ENCODE measurements at places on chromosomes 2 and 18. TPM values are rescaled to one million over a fixed set of nuclear protein-coding genes. Genes with fewer than 3 reads are reported as not detected.

ANKRD30B gene
- not detected for total RNA-seq

DNA sequence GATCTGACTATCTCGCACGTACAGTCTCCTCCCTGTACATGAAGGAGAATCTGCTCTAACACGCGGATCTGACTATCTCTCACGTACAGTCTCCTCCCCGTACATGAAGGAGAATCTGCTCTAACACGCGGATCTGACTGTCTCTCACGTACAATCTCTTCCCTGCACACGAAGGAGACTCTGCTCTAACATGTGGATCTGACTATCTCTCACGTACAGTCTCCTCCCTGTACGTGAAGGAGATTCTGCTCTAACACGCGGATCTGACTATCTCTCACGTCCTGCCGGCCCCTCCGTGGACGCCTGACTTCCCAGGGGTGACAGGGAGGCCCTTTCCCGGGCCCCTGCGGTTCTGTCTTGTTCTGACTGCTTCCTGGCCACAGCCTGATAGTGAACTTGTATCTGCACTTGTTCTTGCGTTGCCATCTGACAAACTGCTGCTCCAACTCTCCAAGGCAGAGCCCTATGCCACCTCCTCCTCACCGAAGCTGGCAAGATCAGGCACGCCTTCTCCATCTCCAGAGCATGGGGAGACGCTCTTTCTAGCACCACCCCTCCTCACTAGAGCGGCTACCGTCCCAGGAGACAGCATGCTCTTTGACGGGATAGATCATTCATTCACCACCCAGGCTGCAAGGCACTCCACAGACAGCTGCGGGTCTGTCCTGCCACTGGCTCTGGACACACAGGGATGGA is 238.6 kb downstream of the TWIST2 start:
- no peak for DNase-seq

DNA sequence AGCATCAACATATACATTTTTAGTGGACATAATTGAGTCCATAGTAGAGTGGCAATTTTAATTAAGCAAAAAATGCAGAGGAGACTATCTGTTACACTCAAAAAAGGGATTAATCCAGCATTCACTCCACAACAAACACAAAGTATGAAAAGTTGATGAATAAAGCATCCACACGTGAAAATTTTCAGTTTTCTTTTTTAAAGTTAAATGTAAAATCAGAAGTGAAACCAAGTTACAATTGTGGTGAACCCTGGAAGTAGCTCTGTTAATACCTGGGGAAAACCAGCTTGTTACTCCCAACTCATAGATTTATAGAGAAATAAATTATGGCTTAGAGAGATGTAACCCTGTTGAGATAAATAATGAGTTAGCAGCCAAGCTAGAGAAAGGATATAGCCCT is 807.8 kb downstream of the TRIB2 start:
- no peak for DNase-seq

- peak; percentile 75 for DNase-seq
Observed at GRCh38 chr2:54574107-54574859, 118.2 kb downstream of the SPTBN1 start.

CTNNA2 gene
- not detected for total RNA-seq

- DNase-seq, result no peak
Observed at GRCh38 chr2:68487773-68488355, 20.5 kb downstream of the APLF start.

FAP gene
- not detected for total RNA-seq

DNA sequence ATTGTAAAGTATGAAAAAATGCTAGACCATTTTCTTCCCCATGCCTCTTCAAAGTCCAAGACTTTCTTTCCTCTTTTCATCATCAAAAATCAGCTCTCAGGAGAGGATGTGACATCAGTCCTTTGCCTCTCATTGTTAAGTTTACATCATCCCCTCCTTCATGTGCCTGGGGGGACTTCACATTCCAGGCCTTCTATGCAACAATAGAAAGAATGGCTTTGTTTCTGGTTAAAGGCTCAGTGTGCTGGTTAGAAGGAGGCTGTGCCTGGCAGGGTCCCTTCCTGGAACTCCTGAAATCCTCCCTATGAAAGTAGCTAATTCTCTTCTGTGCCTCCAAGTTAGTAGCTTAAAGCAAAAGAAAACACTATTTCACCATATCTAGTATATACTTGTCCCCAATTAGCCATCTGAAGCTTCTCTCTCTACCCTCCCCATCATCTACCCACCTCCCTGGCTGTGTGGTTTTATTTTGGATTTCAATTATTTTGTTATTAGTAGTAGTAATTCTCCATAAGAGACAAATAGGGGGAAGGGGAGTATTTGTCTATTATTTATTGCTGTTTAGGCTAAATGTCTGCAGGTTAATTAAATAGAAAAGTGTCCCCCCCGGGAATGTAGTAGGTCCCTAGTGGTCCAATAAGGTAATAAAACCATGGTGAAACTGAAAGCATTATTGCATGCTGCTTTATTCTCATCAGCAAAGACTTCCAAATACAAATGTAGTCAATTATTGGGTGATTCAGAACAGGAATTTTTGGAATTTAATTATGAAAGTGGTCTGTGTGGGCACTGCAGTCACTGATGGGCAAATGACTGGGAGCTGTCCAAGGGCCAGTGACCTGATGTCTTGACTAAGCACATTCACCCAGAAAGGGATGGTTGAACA is 69.0 kb downstream of the CPO start:
- no peak for DNase-seq

CREG2 gene
- not detected for total RNA-seq

GRCh38 chr2:58919316-58919715 is 678.2 kb upstream of the FANCL start:
- no peak for DNase-seq

FBXO48 gene
- 3.7 TPM for total RNA-seq

PLEKHH2 gene
- total RNA-seq, result 4.5 TPM

GRCh38 chr2:36359067-36359466 is 3.5 kb downstream of the CRIM1 start:
- no peak for DNase-seq

GALNT14 gene
- 0.81 TPM for total RNA-seq

ALKAL2 gene
- total RNA-seq, result 0.36 TPM

ACVR1C gene
- 2.3 TPM for total RNA-seq

- no peak for DNase-seq
Observed at GRCh38 chr2:222284466-222284865, 14.3 kb downstream of the PAX3 start.

- DNase-seq, result no peak
Observed at GRCh38 chr2:19664646-19665045, 237.1 kb downstream of the TTC32 start.

GRCh38 chr18:62519684-62520083 is 3.1 kb upstream of the ZCCHC2 start:
- no peak for DNase-seq

GRCh38 chr18:54532222-54532621 is 58.8 kb upstream of the DYNAP start:
- no peak for DNase-seq

DNA sequence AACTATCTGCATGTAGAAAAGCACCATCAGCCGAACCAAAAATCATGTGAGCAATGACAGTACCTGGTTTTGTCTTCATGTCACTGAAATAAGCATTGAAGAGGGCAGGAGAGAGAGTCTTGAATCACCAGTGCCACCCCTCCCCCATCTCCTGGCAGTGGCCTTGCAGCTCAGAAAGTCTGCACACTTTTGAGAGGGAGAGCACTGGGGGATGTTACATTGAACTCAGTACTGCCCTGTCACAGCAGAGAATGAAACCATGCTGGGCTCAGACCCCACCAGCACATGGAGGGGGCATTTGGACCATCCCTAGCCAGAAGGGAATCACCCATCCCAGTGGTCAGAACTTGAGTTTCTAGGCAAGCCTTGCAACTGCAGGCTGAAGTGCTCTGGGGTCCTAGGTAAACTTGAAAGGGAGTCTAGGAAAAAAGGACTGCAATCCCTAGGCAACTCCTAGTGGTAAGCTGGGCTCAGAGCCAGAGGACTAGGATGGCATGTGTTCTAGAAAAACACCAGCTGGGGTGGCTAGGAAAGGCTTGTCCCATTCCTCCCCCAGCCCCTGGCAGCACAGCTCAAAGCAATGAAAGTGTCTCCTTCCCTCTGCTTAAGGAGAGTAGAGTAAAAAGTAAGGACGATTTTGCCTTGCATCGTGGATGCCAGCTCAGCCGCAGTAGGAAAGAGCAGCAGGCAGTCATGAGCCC is 259.9 kb upstream of the MYT1L start:
- DNase-seq, result no peak

GRCh38 chr2:4551691-4552474 is 848.5 kb downstream of the DCDC2C start:
- DNase-seq, result no peak

VIT gene
- not detected for total RNA-seq

SLC4A5 gene
- 6.5 TPM for total RNA-seq

DNA sequence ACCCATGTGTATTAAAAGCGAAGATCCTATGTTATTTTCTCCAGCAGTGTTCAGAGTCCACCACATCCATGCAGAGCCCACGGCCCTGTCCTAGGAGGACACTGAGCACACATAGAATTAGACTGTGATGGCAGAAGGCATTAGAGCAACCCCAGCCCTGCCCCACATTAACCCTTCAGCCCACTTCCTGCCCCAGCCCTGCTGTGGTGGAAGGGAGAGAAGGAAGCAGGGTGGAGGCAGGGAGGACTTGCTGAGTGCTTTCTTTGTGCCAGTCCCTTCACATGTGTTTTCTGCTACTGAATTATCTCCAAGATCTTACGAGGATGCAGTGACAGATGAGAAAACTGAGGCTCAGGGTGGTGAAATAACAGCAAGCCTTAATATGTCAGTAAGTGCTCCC is 339.0 kb downstream of the SMAD2 start:
- no peak for DNase-seq

- no peak for DNase-seq
Observed at GRCh38 chr2:121185571-121186074, 99.4 kb downstream of the TFCP2L1 start.

MGAT4A gene
- total RNA-seq, result 109 TPM

GRCh38 chr18:8537400-8537799 is 71.8 kb upstream of the RAB12 start:
- no peak for DNase-seq

DNA sequence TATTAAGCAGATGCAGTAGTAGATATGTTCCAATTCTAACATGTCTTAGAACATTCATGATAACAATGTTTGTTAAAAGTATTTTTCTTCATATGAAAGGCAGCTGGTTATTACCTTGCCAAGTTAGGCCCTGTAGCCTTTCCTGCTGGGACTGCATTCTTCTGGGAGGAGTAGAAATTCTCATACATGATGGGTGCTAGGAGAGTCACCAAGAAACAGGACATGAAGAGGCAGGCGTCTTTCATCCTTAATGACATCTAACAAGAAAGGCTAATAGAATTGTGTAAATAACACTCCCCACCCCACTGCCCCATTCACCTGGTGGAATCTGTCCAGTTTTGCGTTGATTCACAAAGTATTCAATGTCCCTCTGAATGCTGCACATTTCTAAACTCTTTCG is 24.7 kb upstream of the EPG5 start:
- no peak for DNase-seq

DNA sequence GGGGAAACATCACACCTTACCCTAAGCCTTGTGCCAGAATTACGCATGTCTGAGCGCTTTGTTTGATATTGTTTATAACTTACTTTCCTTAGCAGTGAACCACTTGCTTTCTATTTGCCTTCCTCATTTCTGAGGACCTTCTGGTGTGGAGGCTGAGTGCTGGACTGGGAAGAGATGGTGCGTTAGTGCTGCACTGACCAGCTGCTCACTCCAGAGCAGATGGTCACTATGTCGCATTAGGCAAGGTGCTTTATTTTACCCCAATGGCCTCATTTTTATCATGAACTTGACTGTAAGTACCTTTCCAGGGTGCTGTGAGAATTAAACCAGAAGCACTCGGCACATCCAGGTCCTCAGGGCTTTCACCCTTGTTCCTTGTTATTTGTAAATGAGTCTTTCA is 46.6 kb upstream of the TMEM18 start:
- no peak for DNase-seq

ZNF385B gene
- total RNA-seq, result not detected

DNA sequence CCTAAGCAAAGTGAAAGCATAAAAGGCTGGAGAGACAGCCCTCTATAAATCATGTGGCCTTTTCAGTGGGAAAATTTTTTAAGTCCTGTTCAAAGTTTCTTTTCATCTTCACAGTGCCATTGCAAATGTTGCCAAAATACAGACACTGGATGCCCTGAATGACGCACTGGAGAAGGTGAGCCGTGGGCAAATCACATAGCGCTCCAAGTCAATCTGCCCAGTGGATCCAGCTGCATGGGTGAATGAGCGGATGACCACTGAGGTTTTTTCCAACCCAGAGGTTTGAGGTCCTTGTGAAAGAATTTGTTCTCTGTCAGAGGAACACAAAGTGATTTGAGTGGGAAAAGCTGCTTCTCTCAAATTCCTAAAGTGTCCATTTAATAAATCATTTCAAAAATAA is 11.8 kb downstream of the DAPL1 start:
- no peak for DNase-seq

- no peak for DNase-seq
Observed at GRCh38 chr2:159855143-159855542, 57.1 kb upstream of the CD302 start.

DNA sequence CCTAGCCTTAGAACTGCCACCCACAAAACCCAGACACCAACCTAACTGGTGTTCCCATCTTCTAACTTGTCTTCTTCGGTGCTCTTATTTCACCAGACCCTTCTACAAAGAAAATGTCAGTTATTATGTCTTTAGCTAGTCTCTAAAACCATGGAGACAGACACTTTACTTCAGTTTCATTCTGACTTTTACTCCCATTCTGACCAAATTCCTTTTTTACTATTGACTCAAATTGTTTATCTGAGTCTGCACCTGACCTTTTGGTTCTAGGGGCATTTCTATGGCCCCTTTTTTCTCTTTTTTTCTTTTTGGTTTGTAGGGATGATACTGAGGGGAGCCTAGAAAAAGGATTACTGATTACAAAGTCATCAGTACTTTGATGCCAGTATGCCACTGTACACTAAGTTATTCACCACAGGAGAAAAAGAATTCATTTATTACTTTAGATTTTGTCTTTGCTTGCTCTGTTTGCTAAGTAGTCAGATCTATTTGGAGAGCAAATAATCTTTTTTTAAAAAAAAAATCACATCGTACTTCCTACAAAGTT is 6.8 kb upstream of the SLC1A4 start:
- DNase-seq, result peak; percentile 30

- DNase-seq, result no peak
Observed at GRCh38 chr18:55189972-55190371, 230.7 kb upstream of the CCDC68 start.

- DNase-seq, result no peak
Observed at GRCh38 chr18:23311351-23312121, 141.6 kb upstream of the RIOK3 start.

- no peak for DNase-seq
Observed at GRCh38 chr18:13597068-13597467, 129.3 kb downstream of the FAM210A start.

DNA sequence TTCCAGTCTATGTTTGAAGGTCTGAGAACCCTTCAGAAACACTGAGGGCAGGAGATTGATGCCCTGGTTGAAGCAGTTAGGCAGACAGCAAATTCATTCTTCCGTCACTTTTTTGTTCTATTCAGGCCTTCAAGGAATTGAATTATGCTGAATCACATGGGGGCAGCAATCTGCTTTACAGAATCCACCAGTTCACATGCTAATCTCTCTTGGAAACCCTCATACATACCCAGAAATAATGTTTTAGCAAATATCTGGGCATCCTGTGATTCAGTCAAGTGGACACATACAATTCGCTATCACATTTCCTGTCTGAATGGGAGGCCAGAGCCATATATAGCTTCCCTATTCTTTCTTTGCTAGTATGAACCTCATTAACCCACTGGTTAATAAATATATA is 301.4 kb upstream of the CNTNAP5 start:
- DNase-seq, result no peak

- DNase-seq, result no peak
Observed at GRCh38 chr2:35220461-35220860, 1135.1 kb upstream of the CRIM1 start.

- DNase-seq, result no peak
Observed at GRCh38 chr18:54358495-54359040, 862 bp downstream of the C18orf54 start.
